ENCODE measurements at places on chromosomes 3 and 15.
A peak's percentile ranks its signal among the peaks of the same experiment; 100 is the strongest.

DNA sequence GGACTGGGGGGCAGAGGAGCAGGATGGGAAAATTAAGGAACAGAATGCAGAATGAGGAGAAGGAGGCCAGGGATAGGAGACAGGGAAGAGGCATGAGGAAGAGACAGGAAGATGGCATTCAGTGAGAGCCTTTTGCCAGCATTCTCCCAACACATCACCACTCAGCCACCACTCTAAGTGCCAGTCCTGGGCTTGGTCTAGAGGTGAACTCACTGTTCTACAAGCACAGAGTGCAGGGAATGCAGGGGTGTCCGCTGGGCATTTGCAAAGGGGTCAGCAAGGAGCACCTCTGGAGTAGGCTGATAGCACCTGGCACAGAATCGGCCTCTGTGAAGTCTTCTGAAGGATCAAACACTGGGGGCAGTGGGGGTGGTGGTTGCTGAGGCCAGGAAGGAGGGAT, 14.6 kb upstream of the IGDCC3 start:
- peaks cover 4% of the 10 kb centered on the region for H3K4me1 ChIP-seq
- no peak for DNase-seq

- H3K36me3 ChIP-seq = no peaks in the 10 kb centered on the region
- no peak overlapping the region for H3K4me3 ChIP-seq
- no peak for DNase-seq
Measured at GRCh38 chr15:82651708-82652107, 4.5 kb upstream of the CPEB1 start.

GRCh38 chr3:36992806-36993325, at the start of gene EPM2AIP1:
Gene EPM2AIP1 (minus strand): TSS chr3:36993131. CDS start chr3:36993077, 54 bp downstream.
- peaks cover 41% of the 10 kb centered on the region for H3K4me1 ChIP-seq
- H3K36me3 ChIP-seq = peaks cover 8% of the 10 kb centered on the region
- H3K4me3 ChIP-seq = peak within 1 kb of the TSS; percentile 61
- no peaks in the 10 kb centered on the region for H3K27me3 ChIP-seq

DNA sequence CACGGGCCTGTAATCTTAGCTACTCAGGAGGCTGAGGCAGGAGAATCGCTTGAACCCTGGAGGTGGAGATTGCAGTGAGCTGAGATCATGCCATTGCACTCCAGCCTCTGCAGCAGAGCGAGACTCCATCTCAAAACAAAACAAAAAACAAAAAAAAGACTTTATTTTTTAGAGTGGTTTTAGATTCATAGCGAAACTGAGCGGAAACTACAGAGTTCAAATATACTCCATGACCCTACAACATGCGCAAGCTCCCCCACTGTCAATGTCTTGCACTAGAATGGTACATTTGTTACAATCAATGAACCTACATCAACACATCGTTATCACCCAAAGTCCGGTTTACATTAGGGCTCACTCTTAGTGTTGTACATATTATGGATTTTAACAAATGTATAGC, 2.2 kb upstream of the CRTAP start:
- no peak for DNase-seq
- H3K27me3 ChIP-seq = no peaks in the 10 kb centered on the region
- H3K4me1 ChIP-seq = peaks cover 5% of the 10 kb centered on the region
- H3K36me3 ChIP-seq = no peaks in the 10 kb centered on the region

- no peak overlapping the region for H3K27ac ChIP-seq
- no peak overlapping the region for H3K4me3 ChIP-seq
- no peak for DNase-seq
- no peaks in the 10 kb centered on the region for H3K27me3 ChIP-seq
- no peaks in the 10 kb centered on the region for H3K36me3 ChIP-seq
- H3K4me1 ChIP-seq = no peaks in the 10 kb centered on the region
Measured at GRCh38 chr15:95302206-95302605, 1028.3 kb upstream of the NR2F2 start.

DNA sequence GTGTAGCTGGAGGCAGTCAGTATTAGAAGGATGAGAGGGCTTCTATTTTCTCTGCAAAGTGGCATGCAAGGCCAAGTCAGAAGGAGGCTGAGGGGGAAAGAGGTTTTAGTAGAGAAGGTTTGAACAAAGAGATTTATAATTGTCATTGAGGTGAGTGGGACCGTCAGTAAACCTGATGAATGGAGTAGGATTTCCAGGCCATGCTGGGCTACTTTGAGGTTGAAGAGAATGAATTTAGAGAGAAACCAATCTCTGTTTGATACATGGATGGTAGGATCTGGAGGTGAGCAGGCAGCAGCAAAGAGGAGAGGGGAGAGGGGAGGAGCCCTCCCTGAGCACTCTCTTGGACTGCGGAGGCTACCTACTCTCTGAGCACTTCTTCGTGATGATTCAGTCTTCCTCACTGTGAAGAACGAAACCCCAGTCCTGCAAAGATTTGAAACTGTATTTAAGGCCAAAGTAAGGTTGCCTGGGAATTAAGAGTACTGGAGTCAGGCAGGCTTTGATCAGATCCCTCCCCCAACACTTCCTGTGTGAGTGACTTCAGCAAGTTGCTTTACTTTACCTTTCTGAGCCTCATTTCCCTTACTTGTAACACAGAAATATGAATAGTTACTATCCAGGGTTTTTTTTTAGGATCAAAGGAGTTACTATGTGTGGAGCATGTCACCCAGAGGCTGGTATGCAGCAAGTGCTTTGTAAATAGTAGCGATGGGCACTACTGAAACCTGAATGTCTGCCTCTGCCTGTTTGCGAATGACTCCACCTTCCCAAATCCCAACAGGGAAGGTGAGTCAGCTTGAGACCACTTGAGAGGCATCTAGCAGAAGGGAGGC, 75.8 kb downstream of the RPL39L start:
- peak overlapping the region; percentile 35 for H3K27ac ChIP-seq
- H3K4me1 ChIP-seq = peaks cover 12% of the 10 kb centered on the region
- DNase-seq = no peak
- no peak overlapping the region for H3K4me3 ChIP-seq
- peaks cover 32% of the 10 kb centered on the region for H3K36me3 ChIP-seq

GRCh38 chr3:126127452-126127851, 43.5 kb upstream of the SLC41A3 start:
- no peaks in the 10 kb centered on the region for H3K4me1 ChIP-seq
- no peak overlapping the region for H3K27ac ChIP-seq
- no peaks in the 10 kb centered on the region for H3K36me3 ChIP-seq
- H3K27me3 ChIP-seq = no peaks in the 10 kb centered on the region
- no peak for DNase-seq

GRCh38 chr3:37969596-37970100, 20.9 kb upstream of the VILL start:
- H3K4me1 ChIP-seq = peaks cover 2% of the 10 kb centered on the region
- no peaks in the 10 kb centered on the region for H3K36me3 ChIP-seq
- DNase-seq = no peak
- H3K27ac ChIP-seq = no peak overlapping the region
- no peaks in the 10 kb centered on the region for H3K27me3 ChIP-seq

- H3K4me1 ChIP-seq = no peaks in the 10 kb centered on the region
- H3K27ac ChIP-seq = no peak overlapping the region
- H3K27me3 ChIP-seq = no peaks in the 10 kb centered on the region
- no peak overlapping the region for H3K4me3 ChIP-seq
- no peaks in the 10 kb centered on the region for H3K36me3 ChIP-seq
Measured at GRCh38 chr3:100089812-100090668, 24.3 kb downstream of the FILIP1L start.

DNA sequence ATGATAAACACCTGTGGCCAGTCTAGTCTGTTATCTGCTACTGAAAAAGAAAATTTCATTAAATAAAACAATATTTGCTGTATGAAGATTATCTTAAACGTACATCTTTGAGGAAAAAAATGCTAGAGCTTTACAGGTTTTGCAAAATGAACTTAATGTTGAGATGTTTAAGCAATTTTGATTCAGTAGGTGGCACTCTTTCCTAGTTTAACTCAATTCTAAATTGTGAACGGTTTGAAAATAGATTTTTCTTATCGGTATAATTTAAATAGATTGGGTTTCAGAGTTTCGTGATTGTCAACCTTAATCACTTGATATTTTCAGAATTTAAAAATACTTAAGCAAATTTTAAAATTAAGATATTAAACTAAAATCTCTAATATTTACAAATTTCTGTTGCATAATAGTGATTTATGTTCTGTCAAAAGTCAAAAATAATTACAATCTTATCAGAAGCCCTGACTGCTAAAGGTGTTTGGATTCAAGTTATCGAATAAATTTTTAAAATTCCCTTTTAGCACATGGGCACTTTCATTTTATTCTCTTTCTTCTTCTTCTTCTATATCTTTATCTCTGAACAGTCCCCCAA, 7.0 kb upstream of the RNF111 start:
- no peaks in the 10 kb centered on the region for H3K27me3 ChIP-seq
- no peak overlapping the region for H3K27ac ChIP-seq
- DNase-seq = no peak
- H3K36me3 ChIP-seq = no peaks in the 10 kb centered on the region

DNA sequence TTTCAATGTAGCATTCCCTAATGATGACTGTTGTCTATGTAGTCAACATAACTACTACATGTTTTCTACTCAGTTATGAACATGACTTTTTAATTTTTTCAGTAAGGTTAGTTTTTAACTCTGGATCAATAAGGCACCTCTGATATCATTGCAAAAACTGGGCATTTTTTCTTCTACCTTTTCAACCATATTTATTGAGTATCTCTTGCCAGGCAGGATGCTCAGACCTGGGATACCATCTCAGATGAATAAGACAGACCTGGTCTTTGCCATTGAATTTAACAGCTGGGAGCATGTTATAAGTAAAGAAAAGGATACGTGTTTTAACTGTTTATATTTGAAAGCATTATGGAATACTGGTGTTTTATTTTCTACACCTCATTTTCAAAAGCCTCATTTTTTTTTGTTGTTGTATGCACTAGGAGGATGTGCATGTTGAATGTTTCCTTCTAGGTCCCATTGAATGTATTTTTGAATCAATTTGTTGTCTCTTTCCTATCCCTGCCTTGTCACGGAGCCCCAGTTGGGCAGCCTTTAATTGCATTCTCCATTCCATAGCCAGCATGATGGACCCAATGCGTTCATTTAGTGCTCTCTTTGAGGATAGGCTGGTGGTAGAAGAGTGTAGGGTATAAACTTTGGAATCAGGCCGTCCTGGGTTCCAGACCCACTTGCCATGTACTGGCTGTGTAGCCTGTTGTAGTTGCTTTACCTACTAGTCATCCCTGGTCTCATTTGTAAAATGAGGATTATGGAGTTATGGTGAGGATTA, 3.7 kb downstream of the TGFBR2 start:
- DNase-seq = no peak
- no peaks in the 10 kb centered on the region for H3K36me3 ChIP-seq
- peaks cover 41% of the 10 kb centered on the region for H3K4me1 ChIP-seq
- H3K27ac ChIP-seq = peak overlapping the region; percentile 67
- peak overlapping the region; percentile 26 for H3K4me3 ChIP-seq
- H3K27me3 ChIP-seq = no peaks in the 10 kb centered on the region

DNA sequence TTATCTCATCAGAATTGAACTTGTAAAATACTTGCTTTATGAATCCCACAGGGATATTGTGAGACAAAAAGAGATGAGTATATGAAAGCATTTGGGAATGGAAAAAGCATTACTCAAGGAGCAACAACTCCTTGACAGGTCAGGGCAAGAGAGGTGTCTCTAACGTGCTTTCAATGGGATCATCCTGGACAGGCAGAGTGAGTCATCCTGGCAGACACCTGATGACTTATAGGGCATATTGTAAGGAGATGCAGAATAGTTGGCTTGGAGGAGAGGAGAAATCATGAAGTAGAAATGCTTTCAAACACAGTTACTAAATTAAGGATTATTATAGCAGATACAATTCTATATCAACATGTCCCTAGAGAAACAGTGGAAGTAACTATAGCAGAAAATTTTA, 71.9 kb upstream of the THSD4 start:
- H3K27ac ChIP-seq = no peak overlapping the region
- no peak for DNase-seq
- no peaks in the 10 kb centered on the region for H3K27me3 ChIP-seq
- no peaks in the 10 kb centered on the region for H3K4me1 ChIP-seq

- no peak overlapping the region for H3K4me3 ChIP-seq
- no peak overlapping the region for H3K27ac ChIP-seq
- no peak for DNase-seq
- H3K36me3 ChIP-seq = no peaks in the 10 kb centered on the region
- H3K4me1 ChIP-seq = no peaks in the 10 kb centered on the region
Measured at GRCh38 chr3:34109846-34110245, 311.4 kb downstream of the PDCD6IP start.

DNA sequence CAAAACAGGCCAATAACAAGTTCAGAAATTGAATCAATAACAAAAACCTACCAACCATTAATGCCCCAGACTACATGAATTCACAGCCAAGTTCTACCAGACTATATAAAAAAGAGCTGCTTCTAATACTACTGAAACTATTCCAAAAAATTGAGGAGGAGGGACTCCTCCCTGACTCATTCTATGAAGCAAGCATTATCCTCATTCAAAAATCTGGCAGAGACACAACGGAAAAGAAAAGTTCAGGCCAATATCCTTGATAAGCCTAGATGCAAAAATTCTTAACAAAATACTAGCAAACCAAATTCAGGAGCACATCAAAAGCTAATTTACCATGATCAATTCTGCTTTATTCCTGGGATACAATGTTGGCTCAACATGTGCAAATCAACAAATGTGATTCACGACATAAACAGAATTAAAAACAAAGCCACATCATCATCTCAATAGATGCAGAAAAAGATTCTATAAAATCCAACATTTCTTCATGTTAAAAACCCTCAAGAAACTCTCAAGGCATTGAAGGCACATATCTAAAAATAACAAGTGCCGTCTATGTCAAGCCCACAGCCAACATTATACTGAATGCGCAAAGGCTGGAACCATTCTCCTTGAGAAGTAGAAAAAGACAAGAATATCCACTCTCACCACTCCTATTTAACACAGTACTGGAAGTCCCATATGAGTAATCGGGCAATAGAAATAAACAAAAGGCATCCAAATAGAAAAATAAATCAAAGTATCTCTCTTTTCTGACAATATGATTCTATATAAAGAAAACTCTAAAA, 573.6 kb upstream of the GRM7 start:
- no peak for DNase-seq
- no peaks in the 10 kb centered on the region for H3K4me1 ChIP-seq
- H3K27me3 ChIP-seq = no peaks in the 10 kb centered on the region
- no peak overlapping the region for H3K4me3 ChIP-seq

- H3K27me3 ChIP-seq = no peaks in the 10 kb centered on the region
- no peaks in the 10 kb centered on the region for H3K36me3 ChIP-seq
- no peak for DNase-seq
- no peaks in the 10 kb centered on the region for H3K4me1 ChIP-seq
Measured at GRCh38 chr3:135990903-135991302, 25.4 kb downstream of the PPP2R3A start.

- no peaks in the 10 kb centered on the region for H3K4me1 ChIP-seq
- no peak overlapping the region for H3K4me3 ChIP-seq
- no peak overlapping the region for H3K27ac ChIP-seq
- peaks cover 19% of the 10 kb centered on the region for H3K36me3 ChIP-seq
- no peak for DNase-seq
Measured at GRCh38 chr15:28191832-28192231, 92.7 kb upstream of the OCA2 start.

DNA sequence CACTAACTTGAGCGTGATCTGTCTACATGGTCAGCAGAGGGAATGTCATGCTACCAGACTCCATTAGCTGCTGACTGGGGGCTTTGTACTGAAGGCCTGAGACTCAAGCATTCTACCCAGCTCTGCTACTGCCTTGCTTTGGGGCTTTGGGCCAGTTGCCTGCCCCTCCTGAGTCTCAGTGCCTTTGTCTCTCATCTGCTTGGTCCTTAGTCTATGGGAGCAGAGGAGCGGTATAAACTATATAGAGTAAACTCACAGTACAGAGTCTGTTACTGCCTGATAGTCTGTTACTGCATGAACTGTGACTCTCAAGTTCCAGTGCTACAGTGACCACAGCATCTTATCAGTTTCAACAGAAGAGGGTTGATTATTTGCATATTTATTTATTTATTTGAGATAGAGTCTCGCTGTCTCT, 38.5 kb upstream of the C15orf39 start:
- no peak for DNase-seq
- no peaks in the 10 kb centered on the region for H3K36me3 ChIP-seq
- H3K4me1 ChIP-seq = no peaks in the 10 kb centered on the region
- H3K27ac ChIP-seq = no peak overlapping the region
